ENCODE measurements at places on chromosomes 1 and 21.

GRCh38 chr1:167427848-167428247 is 90.5 kb downstream of the CD247 start:
- no peak for DNase-seq

GRCh38 chr1:240282061-240282830 is 190.6 kb downstream of the FMN2 start:
- DNase-seq = no peak

- no peak for DNase-seq
Observed at GRCh38 chr1:78052685-78053405, 7.1 kb downstream of the GIPC2 start.

DNA sequence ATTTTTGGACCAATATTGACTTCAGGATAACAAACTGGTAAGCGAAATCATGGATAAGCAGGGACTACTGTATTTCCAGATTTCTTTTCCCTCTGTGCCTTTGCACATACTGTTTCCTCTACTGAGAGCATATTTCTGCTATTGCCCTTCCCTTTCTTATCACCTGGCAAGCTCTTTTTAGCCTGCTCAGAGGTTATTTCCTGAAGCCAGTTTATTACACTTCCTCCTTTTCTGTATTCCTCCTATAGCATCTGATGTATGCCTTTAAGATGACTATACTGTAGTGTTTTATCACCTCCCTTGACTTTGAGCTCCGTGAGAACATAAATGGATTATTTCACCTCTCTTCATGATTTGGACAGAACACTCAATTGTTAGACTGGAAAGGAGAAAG is 49.0 kb downstream of the MAGI3 start:
- no peak for DNase-seq

DNA sequence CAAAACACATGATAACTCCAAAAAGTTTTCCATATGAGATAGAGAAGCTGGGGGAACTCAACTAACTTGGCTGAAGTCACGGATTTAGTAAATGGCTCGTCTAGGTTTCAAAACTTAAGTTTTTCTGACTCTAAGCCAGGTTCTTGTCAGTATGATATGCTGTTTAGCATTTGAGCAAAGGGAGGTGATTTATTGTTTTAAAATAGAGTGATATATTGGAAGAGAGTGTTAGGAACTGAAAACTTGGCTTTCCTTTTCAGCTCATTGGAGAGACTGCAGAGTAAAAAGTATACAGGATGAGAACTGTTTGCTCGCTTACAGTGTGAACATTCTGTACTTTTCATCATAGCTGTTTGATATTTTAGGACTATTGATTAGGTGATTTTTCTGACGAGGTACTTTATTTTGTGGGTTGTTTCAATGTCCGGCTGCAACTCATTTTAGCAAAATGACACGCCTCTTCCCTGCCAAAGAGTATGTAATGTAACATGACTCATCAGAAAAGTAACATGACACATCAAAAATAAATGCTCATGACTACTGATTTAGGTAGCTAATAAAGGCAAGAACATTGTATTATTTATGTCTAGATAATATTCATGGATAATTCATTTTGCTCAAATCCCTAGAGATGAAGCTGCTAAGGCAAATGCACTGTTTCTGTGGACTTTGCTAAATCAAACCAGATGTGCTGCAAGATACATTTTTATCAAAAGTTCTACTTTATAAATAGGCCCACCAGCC is 355.1 kb downstream of the GPATCH2 start:
- peak; percentile 15 for DNase-seq

DNA sequence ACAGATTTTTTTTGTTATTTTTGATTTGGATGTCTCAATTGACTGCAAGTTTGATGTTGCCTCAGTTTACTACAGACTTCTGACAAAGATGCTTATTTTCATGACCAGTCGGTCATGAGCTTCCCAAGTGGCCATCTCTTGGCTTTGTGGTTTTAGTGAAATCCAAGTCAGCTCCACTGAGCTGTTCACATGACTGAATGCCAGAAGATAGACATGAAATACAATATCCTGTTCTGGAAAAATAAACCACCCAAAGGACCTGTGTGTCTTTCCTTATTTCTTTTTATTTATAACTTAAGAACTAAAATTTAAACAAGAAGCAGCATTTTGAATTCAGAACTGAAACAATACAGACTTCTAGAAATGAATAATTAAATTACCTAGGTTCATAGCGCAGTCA is 89.3 kb downstream of the HMCN1 start:
- no peak for DNase-seq

- no peak for DNase-seq
Observed at GRCh38 chr1:50955116-50955515, 5.0 kb downstream of the FAF1 start.

GRCh38 chr1:64116537-64116936 is 86.9 kb upstream of the UBE2U start:
- no peak for DNase-seq

DNA sequence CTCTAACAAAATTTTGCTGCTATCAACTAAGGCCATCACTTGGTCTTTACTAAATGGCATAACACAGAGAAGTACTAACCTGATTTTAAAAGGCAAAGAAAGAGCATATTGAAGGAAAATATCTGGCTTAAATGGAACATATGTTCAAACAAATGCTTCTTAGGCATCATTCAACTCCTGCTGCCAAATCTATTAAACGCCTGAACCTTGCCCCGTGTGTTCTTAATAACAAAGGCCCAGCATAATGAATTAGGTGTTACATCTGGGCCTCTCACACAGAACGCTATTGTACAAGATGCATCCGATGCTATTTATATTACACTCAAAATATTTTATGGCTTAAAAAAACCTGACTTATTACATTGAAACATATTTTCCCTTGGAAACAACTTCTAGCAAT is 48.4 kb downstream of the B3GALNT2 start:
- no peak for DNase-seq

- peak; percentile 3 for DNase-seq
Observed at GRCh38 chr1:97337250-97338030, 583.4 kb downstream of the DPYD start.

GRCh38 chr1:113647164-113647563 is 112.1 kb downstream of the PHTF1 start:
- DNase-seq = no peak

GRCh38 chr21:16211339-16212303 is 481.8 kb downstream of the USP25 start:
- no peak for DNase-seq

DNA sequence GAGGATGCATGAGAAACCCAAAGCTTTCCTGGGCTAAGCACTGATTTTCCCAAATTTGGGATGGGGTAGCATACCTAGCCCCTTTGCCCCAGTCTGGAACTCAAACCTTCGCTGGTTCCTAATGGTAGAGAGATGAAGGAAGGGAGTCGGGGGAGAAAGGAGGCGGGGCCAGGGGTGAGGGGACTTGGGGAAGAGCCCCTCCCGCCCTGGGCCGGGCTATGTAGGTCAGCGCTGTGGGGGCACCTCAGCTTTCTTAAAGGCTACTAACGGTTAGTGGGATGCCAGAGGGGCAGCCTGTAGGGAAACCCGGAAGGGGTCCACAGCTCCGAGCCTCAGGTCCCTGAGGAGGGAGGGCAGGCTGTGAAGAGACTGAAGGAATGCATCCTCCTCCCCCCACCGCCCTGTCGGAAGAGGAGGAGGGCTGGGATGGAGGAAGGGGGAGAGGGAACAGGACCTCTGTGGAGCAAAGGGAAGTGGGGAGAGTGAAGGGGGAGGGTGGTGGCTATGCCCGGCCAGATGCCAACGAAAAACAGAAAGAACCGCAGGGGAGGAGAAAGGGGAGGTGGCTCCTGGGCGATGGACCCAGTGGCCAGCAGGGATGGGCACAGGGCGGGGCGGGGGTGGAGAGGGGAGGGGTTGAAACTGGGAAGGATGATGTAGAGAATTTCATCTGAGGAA is 1.3 kb downstream of the CADM3 start:
- DNase-seq = peak; percentile 42

GRCh38 chr1:205514211-205515142 is 10.0 kb downstream of the CDK18 start:
- no peak for DNase-seq

DNA sequence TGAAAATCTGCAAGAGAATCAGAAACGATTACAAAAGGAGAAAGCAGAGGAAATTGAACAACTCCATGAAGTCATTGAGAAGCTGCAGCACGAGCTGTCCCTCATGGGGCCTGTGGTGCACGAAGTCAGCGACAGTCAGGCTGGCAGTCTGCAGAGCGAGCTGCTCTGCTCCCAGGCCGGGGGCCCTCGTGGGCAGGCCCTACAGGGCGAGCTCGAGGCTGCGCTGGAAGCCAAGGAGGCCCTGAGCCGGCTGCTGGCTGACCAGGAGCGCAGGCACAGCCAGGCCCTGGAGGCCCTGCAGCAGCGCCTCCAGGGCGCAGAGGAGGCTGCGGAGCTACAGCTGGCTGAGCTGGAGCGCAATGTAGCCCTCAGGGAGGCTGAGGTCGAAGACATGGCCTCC is 47.5 kb upstream of the DIP2A start:
- DNase-seq = no peak

DNA sequence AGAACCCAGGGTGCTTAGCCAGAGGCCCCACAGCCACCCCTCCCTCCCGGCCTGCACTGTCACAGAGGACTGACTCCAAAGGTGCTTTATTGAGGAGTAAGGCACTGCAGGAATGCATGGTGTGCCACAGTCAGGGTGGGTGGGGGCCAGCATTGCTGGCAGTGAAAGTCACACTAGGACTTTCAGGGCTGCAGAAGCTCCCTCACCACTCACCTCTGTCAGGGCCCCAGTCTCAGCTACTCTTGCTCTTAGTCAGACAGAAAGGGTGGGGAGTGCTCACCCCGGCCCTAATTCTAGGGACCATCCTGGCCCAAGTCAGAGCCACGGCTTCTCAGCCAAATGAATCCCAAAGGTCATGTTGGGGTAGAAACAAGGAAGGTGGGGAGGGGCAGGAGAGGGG is 19.4 kb downstream of the KNCN start:
- DNase-seq = no peak

GRCh38 chr1:58932859-58933598 is 149.2 kb upstream of the JUN start:
- DNase-seq = peak; percentile 90

- DNase-seq = no peak
Observed at GRCh38 chr1:26055041-26055440, 9.1 kb upstream of the SLC30A2 start.

DNA sequence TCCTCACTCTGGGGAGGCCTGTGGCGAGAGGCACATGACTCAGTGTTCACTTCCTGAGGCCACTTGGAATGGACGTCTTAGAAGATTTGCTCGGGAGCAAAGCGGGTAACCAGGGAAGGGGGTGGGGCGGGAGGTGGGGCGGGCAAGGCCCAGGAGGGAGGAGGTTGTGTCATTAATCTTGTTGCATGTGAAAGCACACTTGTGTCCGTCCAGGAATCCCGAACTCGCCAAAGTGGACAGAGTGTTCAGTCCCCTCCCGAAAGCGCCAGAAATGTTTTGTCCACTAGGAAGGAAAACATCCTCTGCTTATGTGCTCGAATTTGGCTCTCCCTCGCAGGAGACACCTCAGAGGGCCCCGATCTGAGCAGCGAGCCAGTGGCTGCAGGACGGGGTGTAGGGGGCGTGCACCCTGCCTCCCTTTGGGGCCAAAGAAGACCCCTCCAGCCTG is 84.2 kb downstream of the SPSB1 start:
- no peak for DNase-seq

GRCh38 chr1:94578856-94579255 is 37.3 kb upstream of the F3 start:
- DNase-seq = no peak

DNA sequence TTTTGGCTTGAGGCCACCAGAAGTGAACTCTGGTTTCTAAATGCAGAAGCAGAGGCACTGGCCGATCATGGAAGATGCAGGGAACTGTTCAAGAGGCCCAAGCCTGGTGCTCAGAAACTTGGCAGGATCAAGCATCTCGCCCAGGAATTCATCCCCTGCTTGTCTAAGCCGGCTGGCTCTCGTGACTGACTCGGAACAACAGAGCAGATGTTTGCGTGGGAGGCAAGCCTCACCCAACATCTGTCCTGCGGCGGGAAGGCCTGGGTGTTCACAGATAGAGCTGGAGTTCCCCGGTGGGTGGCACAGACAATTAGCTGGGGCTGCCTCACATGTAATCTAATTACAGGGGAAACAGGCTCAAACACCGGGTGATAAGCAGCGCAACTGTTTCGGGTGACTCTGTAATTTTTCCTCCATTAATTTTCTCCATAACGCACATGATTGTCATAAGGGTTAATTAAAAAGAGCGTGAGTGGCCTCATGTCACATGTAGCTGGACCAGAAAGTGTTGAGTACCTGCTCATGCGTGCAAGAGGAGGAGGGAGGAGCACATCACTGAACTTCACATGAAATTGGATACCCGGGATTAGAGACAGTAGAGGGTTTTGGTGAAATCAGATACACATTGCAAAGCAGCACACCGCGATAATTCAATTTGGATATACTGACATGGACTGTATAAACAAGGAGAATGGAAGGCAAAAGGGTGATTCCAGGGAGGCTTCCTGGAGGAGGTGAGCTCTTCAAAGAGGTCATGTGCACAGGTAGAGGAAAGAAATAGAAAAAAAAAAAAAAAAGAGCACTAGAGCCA is 180.0 kb downstream of the ETS2 start:
- peak; percentile 34 for DNase-seq

DNA sequence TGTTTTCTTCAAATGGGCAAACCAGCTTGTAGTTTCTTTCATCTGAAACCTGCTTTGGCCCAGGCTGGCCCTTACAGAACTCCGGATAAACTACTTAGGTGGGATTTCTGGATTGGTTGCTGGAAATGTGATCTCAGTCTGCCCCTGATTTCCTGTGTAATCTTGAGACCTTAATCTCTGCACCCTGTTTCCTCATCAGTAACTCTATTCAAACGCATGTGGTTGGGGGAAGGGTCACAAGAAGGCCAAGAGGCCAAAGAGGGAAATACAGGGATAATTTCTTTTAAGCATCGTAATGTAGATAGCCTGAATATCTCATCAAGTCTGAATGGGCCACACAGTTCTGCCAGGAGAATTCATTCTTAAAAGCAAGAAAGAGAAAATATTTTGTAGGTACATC is 483.6 kb downstream of the LTN1 start:
- DNase-seq = no peak

- DNase-seq = no peak
Observed at GRCh38 chr1:16048573-16049189, 5.1 kb downstream of the CLCNKB start.

GRCh38 chr21:38925923-38926322 is 120.2 kb downstream of the ETS2 start:
- DNase-seq = peak; percentile 78

DNA sequence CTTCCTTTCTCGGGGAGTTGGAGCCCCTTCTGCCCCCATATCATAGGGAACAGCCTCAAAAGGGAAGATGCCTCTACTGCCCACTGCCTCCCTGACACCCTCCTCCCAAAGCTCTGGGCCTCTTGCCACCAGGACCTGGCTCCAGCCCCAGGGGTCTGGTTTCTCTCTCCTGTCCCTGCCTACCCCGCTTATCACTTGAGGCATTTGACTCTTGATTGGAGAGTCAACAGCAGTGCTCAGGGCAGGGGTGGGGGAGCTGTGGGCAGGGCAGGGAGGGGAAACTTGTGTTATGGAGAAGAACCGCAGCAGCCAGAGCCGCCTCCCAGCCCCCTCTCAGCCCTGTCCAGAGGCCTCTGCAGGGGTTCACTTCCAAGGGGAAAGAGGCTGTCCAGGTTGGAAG is 573 bp downstream of the TRIM63 start:
- no peak for DNase-seq
